Endothelial cell (in vitro differentiated cells): ENCODE measurements at places on chromosomes 2 and 18. TPM values are rescaled to one million over a fixed set of nuclear protein-coding genes. Genes with fewer than 3 reads are reported as not detected.

Gene HYCC2
- 25.1 TPM for total RNA-seq

Gene CTAGE1
- not detected for total RNA-seq

Gene NEU2
- not detected for total RNA-seq

Gene GIGYF2
- 61.1 TPM for total RNA-seq

Gene VSNL1
- 19.6 TPM for total RNA-seq

Gene SERPINB4
- 0.41 TPM for total RNA-seq

Gene GULP1
- 22.8 TPM for total RNA-seq

Gene VIL1
- 0.44 TPM for total RNA-seq

Gene PLB1
- 3.2 TPM for total RNA-seq

Gene EMILIN2
- 6.8 TPM for total RNA-seq

Gene NEB
- 0.64 TPM for total RNA-seq

Gene FBLN7
- 0.36 TPM for total RNA-seq

Gene ZNF385B
- total RNA-seq, result 0.49 TPM

Gene RUFY4
- not detected for total RNA-seq

Gene NBEAL1
- total RNA-seq, result 11.6 TPM

Gene ITGB6
- total RNA-seq, result not detected

Gene EXOC6B
- total RNA-seq, result 45.6 TPM

Gene SCN7A
- 6.3 TPM for total RNA-seq

Gene C1GALT1C1L
- total RNA-seq, result 0.31 TPM

Gene IL1R2
- total RNA-seq, result not detected

Gene CROCC2
- not detected for total RNA-seq

Gene ZNG1B
- total RNA-seq, result 29.3 TPM

Gene HOXD13
- not detected for total RNA-seq

Gene CYP27C1
- 6.4 TPM for total RNA-seq

Gene ALPG
- total RNA-seq, result not detected

Gene SCN1A
- total RNA-seq, result 0.33 TPM

Gene SNRNP27
- 37.0 TPM for total RNA-seq

Gene RBKS
- total RNA-seq, result 2.0 TPM

Gene AGXT
- total RNA-seq, result not detected

Gene MRPL30
- 25.9 TPM for total RNA-seq

Gene SALL3
- total RNA-seq, result 2.5 TPM

Gene CFAP65
- 0.59 TPM for total RNA-seq

Gene IL36B
- not detected for total RNA-seq

Gene TMEFF2
- total RNA-seq, result 0.10 TPM

Gene POTEC
- not detected for total RNA-seq

Gene CYP1B1
- total RNA-seq, result 1.2 TPM

Gene ATP8B1
- total RNA-seq, result 66.7 TPM

Gene ZAP70
- 93.4 TPM for total RNA-seq

Gene EFHD1
- 1.6 TPM for total RNA-seq

Gene ANKRD36
- 28.2 TPM for total RNA-seq

Gene RSAD2
- 0.28 TPM for total RNA-seq

Gene CNGA3
- 0.10 TPM for total RNA-seq

Gene GGCX
- total RNA-seq, result 145 TPM

Gene FAM110C
- total RNA-seq, result 0.08 TPM

Gene RAB17
- 1.5 TPM for total RNA-seq

Gene SLC5A6
- 63.0 TPM for total RNA-seq

Gene MAB21L4
- not detected for total RNA-seq

Gene FNDC4
- 26.4 TPM for total RNA-seq

Gene TMEM200C
- total RNA-seq, result 0.85 TPM

Gene ZSWIM2
- not detected for total RNA-seq

Gene LIMS3
- total RNA-seq, result 10.0 TPM

Gene RND3
- total RNA-seq, result 2.9 TPM

Gene CHRNA1
- total RNA-seq, result 0.41 TPM

Gene ZNF521
- 238 TPM for total RNA-seq

Gene SLC14A1
- 0.36 TPM for total RNA-seq

Gene SERPINB13
- total RNA-seq, result not detected

Gene POTEF
- 1.1 TPM for total RNA-seq

Gene GALNT14
- 16.8 TPM for total RNA-seq

Gene GPR39
- 0.62 TPM for total RNA-seq
